ENCODE measurements at places on chromosomes 2 and 18.

DNA sequence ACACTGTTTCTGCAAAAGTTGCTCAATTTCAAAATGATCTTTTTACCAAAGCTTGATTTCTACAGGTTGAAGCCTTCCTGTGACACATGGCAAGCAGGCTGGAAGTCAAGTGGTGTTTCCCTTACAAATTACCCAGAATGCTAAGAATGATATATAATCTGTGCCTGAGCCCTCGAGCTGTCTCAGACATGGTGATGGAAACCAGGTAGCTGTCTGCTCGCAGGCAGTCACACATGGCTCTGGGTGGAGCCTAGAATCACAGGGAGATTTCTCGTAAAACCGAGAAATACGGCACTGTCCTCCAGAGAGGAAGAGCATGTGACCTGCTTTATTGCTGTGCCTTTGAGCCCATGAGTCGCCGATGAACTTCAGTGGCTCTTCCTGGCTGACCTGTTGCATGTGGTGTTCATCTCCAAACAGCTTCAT, 392.9 kb downstream of the ZNF521 start:
- no peak for DNase-seq

DNA sequence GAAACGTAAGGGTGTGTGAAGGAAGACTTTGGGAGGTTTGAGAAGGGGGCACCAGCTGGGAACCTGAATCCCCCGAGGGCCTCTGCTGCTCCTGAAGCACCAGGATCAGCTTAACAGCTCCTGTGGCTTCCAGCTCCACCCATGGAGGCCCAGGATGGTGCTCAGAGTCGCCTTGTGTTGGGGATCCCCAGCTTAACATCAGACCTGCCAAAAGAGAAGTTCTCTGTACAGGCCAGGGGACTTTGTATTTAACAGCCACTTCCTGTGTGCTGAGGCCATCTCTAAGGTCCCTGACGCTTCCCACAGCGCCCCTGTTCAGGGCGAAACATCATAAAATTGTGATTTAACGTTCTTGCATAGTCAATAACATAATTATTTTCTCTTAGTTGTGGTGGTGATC, 77.5 kb downstream of the NCK2 start:
- no peak for DNase-seq

DNA sequence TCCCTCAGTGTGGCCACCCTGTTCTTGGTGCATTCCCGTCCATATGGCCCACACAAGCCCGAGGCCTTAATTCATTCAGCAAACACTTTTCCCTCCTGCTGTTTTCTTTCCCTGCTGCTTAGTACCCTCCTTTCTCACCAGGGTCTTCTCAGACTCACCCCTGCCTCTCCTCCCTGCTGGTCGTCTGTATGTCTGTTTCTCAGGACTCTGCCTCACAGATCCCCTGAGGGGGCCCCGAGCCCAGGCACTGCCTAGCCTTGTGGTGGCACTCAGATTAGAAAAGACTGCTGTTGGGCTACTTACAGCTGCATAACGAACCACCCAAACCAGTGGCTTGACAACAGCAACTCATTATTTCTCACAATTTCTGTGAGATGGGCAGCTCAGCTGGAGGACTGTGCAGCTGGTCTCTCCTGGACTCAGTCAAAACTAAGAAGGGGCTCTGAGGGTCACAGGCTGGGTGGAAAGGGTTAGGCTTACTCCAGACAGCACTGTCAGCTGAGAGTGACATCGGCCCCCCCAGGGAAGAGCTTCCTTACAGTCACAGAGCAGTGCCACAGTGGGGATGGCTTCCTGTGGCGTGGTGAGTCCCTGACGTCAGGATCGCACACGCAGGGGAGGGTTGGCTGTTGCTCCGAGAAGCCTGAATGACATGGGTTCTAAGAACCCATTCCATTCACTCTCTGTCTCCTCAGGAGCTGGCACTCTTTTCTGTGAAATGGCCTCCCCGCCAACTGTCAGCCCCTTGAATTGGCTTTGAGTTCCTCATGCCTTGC, 139.0 kb downstream of the UXS1 start:
- DNase-seq = peak; percentile 66

DNA sequence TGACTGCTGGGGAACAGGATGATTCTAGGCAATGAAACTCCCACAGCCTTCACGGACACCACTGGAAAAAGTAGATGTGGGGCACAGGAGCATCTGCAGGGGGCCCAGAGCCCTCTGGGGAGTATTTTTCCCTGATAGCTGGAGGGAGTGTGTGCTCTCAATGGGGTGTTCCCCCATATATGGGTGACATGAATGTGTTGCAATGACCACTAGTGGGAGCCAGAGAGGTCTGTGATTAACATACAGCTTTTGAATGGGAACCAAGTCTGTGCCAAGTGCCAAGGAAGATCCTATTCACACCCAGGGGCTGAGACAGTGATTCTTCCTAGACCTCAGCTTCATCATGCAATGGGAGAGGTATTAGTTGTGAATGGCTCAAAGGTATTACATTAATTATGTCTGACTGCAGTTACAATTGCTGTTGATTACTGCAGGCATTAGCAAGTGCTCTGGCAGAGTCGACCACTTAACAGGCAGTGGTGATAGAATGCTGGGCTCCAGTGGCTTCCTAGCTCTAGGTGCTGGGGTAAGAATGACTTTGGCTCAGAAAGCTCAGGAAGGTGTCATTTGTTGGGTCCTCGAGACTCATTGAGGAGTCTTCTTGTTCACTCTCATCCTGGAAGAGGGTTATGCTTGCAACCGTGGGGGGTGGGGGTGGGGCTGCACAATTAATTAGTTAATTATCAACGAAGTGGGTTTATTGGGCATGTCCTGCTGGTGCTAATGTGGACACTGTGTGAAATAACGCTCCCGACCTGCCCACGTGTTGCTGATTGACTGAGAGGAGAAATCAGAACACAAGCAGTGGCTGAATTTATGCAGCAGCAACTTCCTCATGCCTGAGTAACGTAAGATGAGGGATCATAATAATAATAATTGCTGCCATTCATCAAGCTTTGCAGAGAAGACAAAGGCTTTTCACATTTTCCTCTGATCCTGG, 194.1 kb downstream of the CLIP4 start:
- peak; percentile 6 for DNase-seq

DNA sequence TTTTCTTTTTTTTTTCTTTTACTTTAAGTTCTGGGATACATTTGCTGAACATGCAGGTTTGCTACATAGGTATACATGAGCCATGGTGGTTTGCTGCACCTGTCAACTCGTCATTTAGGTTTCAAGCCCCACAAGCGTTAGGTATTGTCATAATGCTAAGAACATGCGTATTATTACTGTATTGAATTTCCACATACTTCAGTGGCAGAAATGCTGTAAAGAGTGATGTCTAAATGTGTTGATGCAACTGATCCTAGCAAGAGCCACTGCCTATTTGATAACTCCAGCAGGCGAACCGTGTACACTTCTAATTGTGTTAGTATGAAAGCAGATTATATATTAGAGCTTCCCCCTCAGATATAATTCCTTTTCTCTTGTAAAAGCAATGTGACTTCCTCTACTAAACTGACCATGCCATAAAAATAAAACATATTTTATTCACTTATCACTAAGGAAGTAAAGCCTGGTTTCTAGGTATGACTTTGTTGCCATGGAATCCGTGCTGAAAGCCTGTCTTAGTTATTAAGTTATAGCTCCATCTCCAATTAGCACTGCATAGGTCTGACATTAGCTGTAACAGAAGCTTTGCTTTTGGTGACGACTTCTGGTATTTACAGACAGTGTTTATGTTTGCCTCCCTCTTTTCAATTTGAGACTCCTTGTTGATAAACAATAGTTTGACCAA, 280.0 kb downstream of the GALR1 start:
- no peak for DNase-seq

DNA sequence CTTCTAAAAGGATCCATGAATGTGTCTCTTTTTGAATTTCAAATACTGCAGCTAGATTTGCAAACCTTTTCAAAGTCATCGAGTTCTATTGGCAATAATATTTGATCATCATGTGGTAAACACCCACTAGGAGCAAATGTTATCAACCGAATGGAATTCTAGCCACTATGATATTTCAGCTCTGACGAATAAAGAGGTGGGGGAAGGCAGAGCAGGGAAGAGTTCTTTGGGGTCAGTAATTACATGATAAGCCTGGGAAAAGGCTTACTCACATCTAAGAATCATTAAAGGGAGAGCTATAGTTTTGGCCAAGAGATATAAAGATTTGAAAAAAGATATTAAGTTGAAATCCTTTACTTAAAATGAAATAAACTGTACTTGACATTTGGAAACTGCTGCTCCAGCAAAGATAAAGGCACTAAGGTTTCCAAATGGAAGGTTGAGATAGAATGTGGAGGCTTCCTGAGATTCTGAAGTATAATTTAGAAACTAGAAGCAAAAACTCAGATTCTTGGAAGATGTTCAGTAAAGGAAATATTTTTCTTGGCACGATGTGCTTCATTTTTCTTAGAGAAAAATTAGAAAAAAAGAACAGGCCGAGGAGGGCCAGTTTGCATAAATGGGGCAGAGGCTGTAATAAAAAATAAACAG, 104.7 kb upstream of the ARHGAP28 start:
- no peak for DNase-seq

- DNase-seq = no peak
Measured at GRCh38 chr2:202436626-202437025, 60.5 kb downstream of the BMPR2 start.

DNA sequence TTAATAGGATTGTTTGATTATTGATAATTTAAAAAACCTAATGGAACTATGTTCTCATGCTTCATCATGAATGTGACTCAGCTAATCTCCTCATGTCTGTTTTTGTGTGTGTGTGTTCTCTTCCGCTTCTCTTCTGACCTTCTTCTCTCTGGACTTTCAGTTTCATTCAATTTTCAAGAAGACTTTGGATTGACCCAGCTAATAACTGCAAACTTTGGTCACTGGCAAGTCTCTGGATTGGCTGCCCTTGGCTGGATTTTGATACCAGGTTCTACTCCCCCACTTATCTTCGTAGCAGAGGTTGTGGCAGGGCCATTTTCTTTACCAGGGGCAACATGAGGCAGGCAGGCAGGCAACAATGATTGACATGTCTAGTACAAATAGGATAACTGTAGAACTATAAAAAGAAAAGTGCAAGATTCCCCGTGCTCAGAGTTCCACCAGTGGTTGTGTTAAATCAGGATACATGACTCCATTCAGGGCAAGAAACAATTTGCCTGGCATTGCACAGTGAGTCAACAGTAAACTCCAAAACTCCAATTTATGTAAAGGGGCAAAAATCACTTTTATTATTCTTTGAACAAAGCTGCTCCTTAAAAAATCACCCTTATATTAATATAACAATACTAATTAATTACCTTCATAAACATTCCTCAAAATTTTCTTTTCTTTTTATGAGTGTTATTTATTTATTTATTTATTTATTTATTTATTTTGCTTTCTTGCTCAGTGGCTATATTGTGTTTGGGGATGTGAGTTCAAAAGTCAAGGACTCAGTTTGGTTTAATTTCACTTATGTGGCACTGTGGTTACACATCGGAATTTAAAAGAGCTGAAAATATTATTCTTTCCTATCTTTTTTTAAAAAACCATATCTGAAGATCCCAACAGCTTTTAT, 167.6 kb downstream of the RND3 start:
- no peak for DNase-seq

GRCh38 chr2:230411570-230412370, 4.2 kb upstream of the SP100 start:
- DNase-seq = peak; percentile 37

DNA sequence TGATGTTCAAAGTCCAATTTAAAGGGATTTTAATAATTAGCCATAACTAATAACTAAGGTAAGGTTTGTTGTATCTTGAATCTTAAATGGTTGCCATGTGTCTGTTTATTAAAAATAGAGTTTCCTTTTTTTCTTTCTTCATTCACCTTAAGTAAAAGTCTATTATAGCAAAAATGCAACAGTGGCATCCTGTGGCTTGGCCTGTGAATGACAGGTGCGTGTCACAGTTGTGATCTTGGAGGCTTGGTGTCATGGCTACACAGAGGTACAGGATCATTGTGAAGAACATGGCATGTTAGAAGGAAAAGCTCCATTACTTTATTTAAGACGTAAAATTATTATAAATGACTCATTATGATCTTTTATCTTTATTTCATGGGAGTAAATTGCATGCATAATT, 246.1 kb downstream of the BCL2 start:
- no peak for DNase-seq

GRCh38 chr2:142742371-142743214, 134.9 kb upstream of the KYNU start:
- no peak for DNase-seq

DNA sequence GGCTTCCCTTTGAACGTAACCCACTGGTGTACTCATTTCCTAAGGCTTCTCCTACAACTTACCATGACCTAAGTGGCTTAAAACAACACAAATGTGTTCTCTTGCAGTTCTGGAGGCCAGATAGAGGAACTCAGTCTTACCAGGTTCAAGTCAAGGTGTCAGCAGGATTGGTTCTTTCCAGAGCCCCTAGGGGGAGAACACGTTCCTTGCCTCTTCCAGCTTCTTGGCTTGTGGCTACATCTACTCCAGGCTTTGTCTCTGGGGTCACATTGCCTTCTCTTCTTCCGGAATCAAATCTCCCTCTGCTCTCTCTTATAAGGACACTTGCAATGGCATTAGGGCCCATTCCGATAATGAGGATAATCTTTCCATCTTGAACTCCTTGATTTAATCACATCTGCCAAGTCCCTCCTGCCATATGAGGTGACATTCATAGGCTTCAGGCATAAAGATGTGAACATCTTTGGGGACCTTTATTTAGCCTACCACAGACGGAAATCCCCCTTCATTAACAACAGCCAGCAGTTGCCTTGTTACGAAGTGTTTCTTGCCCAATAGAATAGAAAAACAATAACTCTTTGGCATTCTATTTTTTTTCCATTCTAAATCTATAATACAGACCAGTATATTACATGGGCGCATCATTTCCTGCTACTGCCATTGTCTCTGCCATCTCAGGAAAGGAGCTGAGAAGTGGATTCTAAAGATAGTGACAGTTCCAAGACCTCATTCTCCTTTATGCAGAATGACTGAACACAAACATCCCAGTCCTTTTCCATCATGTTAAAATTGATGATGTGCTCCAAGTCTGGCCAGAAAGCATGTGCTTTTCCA, 362.0 kb downstream of the ZNF521 start:
- no peak for DNase-seq

DNA sequence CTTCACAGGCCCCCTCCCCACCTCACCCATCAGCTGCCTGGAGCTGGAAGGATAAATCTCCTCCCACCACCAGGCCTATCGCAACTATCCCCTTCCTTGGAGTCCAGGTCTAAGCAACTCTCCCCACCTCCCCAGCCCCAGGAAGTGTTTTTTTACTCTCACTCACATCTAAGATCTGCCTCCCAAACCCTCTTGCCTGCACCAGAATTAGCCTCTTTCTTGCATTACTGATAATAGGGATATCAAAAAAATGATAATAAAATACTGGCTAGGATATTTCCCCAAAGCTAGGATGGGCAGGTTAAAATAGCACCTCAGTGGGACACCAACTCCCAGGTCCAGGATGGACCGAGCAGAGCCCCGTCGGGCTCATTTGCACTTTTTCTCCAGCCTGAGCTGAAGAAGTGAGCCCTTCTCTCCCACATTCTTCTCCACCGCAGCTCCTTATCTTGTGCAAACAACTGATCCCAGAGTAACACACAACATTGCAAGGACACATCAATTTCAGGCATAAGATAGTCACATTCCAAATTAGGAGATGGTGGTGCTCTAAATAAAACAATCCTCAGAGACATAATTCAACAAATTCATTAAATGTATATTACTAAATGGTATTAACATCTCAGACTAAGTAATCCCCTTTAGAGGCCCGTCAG, 17.7 kb upstream of the CIB4 start:
- DNase-seq = no peak
